ENCODE measurements at places on chromosomes 6 and 20.

DNA sequence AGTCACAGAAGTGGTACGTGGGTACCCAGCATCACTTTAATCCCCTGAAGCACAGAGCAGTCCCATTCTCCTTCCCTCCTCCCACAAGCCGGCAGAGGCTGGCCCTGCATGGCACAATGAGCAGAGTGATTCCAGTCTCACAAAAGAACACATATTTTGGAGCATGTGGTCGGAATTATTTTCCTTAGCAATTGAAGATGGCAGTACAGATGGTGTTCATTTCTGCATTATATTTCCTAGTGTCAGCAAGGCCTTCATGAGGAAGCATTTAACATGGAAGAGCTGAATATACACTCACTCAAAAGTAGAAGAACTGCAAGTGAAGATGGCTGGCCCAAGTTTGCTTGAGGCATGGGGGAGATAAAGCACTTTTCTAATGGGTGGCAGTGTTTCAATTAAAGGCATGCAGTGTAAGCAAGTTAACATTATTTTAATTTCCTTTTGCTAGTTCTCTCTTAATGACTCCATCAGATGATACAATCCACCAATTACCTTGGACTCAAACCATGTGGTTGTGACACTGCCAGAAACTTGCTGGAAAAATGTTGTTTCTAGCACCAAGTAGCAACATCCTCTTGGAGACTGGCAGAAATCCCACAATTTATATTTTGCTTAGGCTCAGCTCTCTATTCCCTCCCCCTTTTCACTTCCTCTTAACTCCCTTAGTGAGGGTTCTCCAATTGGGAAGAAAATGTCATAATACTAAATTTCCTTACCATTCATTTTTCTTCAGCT lies 74.4 kb downstream of the ARHGAP18 start:
- DNase-seq, result no peak

DNA sequence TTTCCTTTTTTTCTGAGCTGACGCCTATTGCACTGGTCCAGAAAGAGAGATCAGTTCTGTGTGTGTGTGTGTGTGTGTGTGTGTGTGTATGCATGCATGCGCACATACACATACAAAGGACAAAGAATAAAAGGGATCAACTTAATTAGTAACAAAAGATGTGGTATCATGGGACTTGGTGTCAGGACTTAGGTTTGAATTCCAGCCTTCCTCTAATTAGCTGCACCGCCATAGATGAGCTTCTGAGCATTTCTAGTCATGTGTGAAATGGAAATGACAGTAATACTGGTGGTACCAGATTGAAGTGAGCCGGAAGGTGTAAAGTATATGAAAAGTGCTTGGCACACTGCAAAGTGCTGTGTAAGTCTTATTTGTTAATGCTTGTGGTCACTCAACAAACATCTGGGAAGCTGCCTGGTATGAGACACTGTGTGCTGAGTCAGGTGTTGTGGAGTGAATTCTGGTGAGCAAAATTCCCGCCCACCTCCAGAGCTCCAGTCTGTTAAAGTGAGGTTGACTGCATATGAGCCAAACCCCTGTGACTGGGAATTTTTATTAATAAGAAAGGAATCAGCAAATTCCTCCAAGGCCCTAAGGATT lies 12.4 kb downstream of the DAAM2 start:
- no peak for DNase-seq

- DNase-seq, result no peak
Observed at GRCh38 chr6:135403584-135403983, 94.0 kb downstream of the AHI1 start.

DNA sequence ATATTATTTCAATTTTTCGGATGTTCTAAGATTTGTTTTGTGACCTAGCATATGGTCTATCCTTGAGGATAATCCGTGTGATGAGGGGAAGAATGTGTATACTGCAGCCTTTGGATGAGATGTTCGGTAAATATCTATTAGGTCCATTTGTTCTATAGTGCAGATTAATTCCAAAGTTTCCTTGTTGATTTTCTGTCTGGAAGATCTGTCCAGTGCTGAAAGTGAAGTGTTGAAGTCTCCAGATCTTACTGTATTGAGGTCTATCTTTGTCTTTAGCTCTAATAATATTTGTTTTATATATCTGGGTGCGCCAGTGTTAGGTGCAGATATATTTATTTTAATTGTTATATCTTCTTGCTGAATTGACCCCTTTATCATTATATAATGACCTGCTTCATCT lies 32.2 kb upstream of the SNAP91 start:
- no peak for DNase-seq

- DNase-seq, result peak; percentile 39
Observed at GRCh38 chr20:46128310-46129151, 10.4 kb downstream of the CD40 start.

GRCh38 chr20:51943761-51944160 lies 141.4 kb upstream of the SALL4 start:
- DNase-seq, result no peak

DNA sequence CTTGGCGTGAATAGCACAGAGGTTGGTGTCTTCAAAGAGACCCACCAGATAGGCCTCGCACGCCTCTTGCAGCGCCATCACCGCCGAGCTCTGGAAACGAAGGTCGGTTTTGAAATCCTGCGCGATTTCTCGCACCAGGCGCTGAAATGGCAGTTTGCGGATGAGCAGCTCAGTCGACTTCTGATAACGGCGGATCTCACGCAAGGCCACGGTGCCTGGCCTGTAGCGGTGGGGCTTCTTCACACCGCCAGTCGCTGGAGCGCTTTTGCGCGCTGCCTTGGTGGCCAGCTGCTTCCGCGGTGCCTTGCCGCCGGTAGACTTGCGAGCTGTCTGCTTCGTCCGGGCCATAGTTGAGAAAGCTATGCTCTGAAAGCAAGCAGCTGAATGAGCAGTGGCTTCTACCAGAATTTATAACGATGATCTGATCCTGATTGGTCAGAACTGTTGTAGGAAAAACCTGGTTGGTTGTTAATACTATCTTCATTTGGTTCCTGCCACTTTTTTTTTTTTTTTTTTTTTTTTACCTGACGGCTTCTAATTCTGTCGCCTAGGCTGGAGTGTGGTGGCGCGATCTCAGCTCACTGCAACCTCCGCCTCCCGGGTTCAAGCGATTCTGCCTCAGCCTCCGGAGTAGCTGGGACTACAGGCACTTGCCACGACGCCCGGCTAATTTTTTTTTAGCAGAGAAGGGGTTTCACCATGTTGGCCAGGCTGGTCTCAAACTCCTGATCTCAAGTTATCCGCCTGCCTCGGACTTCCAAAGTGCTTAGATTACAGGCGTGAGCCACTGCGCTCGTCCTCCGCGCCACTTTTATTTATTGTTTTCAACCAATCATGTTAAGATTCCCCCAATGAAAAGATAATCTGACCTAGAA lies 21.5 kb downstream of the OR2B2 start:
- peak; percentile 5 for DNase-seq

DNA sequence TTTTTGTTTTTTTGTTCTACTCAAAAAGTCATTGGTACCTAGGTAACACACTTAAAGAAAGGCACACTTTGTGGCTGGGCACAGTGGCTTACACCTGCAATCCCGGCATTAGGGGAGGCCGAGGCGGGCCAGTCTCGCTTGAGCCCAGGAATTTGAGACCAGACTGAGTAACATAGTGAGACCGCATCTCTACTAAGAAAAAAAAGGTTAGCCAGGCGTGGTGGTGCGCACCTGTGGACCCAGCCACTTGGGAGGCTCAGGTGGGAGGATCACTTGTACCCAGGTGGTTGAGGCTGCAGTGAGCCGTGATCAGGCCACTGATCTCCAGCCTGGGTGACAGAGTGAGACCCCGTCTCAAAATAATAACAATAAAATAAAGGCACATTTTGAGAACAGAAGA lies 67.4 kb upstream of the BHLHE23 start:
- DNase-seq, result no peak

- no peak for DNase-seq
Observed at GRCh38 chr6:122283884-122284283, 115.6 kb upstream of the HSF2 start.

- DNase-seq, result no peak
Observed at GRCh38 chr6:25250878-25251277, 28.3 kb upstream of the CARMIL1 start.

DNA sequence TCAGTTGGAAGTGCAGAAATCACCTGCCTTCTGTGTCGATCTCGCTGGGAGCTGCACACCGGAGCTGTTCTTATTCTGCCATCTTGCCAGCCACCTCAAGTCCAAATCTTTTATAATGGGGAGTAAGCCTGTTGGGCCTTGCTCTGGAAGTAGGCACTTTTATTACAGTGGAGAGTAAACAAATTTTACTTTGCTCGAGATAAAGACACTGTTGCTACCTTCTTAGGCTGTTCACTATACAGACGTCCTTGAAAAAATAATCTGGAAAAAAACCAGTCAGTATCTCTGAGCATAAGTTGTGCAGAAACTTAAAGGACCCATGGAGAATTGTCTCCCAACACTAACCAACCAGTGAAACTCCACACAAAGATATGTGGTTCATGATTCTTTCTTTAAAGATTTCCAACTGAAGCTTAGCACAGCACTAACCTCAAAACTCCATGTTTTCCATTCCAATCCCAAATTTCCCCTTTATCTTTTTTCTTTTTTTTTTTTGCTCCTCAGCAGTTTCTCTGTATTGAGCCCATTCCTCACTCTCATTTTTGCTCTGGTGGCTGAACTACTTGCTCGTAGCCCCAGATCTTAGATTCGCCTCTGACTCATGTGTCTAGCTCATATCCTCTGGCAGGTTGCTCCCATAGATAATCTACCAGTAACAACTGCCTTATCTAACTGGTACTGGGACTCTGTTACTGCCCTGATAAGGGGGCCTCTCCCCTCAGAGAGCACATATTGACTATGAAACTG lies 34.3 kb upstream of the COL9A1 start:
- no peak for DNase-seq

DNA sequence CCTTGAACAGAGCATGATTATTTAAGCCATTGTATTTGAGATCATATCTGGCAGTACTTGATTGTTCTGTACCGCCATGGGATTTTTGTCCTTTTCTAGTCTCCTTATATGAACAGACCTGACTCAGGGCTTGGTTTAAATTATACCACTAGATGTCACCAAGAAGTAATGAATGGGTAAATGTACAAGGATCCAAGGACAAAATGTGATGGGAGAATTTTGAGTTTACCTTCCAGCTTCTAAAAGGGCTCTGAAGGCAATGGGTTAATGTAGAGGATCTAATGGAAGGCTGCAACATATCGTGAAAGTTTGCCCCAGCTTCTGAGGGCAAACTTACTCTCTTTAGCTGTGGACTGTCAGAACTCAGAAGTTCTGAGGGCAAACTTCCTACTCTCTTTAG lies 12.0 kb downstream of the RNF8 start:
- no peak for DNase-seq

DNA sequence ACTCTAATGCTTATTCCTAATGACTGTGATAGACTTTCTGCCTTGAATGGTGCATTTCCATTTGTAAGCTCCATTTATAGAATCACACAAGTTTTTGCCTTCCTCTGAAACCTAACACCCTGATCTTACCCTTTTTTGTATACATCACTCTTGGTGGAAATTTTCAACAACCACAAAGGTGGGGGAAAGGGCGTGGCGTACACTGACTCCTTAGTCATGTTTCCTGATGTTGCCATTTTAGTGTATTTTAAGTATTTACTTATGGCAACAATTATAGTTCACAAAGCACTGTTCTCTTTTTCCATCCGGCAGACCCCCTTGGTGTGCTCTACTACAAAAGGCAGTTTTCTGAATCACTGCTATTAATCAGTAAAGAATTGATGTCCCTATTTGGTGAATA lies 92.0 kb downstream of the ATXN1 start:
- DNase-seq, result no peak
